Omental fat pad (tissue), 4 donors: ENCODE measurements at places on chromosomes 7 and 10.

DNA sequence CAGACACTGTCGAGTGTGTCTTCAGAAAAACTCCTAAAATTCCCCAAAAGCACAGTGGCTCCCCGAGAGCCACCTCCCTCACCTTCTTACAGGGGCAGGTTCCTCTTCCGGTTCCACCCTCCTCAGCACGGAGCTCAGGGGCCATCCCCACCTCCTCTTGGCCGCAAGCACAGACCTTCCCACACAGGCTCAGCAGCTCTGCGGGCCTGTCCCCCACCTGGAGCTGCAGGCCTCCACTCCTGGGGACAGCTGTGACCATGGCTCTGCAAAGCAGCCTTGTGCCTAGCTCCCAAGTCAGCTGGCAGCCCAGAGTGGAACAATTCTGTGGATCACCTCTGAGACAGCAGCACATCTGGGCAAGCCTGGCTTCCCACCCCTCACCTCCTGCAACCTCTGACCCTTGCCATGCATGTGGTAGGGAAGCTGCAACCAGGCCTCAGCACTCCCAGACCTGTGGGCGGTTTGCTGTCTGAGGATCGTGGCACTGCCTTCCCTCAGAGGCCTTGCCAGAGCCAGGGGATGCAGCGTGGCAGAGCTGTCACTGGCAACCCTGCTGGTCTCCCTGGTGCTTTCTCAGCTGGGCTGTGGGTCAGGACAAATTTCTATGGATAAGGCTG, 79.7 kb downstream of the ALOX5 start:
- DNase-seq: no peak

- DNase-seq: no peak
These were observed 119.0 kb downstream of the CREB5 start for GRCh38 chr7:28531291-28531690.

DNA sequence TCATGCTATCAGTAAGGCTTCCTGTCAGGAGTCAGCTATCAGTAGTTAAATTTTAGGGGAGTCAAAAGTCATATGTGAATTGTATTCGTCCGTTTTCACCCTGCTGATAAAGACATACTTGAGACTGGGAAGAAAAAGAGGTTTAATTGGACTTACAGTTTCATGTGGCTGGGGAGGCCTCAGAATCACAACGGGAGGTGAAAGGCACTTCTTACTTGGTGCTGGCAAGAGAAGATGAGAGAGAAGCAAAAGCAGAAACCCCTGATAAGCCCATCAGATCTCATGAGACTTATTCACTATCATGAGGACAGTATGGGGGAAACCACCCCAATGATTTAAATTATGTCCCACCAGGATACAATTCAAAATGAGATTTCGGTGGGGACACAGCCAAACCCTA, 47.1 kb downstream of the KLF6 start:
- DNase-seq: no peak

DNA sequence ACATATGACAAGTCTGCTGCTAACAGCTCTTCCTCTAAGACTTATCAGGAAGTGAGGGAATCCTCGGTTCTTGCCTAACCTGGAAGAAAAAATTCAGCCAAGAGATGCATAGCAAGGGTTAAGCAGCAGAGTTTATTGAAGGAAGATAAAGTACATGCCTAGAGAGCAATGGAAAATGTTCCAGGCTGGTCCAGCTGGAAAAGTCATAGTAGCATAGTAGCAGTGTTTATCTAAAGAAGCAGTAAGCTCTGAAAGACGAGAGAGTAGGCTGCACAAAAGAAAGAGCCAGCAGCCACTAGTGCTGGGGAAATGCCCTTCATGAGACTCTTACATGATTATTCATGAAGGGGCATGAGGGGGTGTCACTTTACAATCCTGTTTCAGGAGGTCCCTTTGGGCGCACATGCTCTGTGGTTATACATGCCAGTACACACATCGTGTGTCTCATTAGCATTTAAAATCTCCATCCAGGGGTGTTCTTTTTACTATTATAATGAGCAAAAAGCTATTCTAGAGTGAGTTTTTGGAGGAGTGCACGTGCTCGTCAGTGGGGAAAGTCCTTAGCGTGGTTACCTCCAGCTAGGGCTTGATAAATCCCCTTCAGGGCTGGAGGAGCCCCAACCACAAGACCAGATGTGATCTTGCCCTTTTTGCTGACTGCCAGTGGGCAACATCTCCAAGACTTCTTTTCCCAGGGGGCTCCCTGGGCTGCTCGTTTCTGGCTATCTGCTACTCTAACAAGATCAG, 716.1 kb downstream of the PARD3 start:
- no peak for DNase-seq
